ENCODE measurements at places on chromosomes 1 and 21.
A peak's percentile ranks its signal among the peaks of the same experiment; 100 is the strongest.

GRCh38 chr21:39097335-39097861, 85.9 kb downstream of the PSMG1 start:
- DNase-seq = no peak

DNA sequence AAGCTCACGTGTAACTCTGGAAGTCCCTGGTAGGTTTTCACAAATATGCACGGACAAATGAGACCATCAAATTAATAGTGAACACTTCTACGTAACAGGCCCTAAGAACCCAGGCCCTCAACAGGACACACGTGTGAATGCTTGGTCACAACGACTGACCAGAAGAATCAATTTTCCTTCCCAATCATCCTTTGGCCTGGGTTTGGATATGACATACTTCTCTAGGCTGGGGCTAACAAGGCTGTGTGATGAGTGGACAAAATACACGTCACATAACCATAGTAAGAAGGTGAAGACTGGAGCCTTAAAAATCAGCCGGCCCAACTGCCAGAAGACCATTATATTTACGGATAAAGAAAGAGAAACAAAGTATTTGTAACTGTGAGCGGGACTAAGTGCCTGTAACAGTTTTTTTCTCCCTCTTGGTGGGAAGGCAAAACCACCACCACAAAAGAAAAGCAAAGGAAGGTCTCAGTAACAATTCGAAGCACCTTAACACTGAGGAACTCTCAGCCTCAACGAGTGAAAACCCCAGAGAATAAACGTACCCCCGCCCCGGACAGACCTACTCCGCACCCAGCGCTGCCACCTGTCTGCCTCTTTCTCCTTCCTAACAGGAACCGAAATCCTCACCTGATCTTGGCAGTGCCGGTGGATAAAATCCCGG, 450 bp downstream of the SDE2 start:
- DNase-seq = no peak

DNA sequence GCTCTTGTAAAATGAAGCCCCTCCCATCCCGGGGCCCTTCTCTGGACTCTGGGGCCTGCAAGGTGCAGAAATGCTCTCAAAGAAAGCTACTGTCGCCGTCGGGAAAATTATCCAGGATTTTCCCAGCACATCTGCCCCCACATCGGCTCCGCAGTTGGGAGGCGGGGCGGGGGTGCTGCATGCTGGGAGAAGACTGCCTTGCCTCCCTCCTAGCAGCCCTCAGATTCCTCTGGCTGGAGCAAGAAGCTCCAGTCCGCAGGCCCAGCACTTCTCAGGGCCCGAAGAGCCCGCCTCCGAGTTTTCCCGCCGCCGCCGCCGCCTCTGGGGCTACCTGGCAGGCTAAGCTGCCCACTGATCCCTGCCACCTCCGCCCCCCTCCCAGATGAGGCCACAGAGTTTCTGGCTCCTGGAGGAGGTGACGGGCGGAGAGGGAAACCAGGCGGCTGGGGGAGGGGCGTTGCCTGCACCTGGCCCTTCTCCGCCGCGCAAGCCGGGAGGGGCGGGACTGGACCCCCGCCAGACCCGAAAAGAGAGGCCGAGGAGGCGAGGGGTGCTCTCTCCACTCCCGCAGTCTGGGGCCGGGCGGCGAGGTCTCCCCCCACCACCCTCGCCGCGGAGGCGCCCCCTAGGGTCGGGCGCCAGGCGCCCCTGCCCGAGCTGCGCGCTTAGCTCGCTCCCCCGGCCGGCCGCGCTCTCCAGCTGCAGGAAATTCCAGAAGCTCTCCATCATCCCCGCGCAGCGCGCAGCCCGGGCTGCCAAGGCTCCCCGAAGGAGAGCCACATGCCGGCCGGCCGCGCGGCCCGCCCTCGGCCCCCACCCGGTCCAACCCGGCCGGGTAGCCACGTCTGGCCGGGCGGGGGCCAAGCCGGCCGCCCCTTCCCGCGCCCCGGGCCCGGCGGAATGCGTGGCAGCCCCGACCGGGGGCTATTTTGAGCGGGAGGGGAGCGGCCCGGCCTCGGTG, 28.8 kb downstream of the AHDC1 start:
- DNase-seq = no peak

DNA sequence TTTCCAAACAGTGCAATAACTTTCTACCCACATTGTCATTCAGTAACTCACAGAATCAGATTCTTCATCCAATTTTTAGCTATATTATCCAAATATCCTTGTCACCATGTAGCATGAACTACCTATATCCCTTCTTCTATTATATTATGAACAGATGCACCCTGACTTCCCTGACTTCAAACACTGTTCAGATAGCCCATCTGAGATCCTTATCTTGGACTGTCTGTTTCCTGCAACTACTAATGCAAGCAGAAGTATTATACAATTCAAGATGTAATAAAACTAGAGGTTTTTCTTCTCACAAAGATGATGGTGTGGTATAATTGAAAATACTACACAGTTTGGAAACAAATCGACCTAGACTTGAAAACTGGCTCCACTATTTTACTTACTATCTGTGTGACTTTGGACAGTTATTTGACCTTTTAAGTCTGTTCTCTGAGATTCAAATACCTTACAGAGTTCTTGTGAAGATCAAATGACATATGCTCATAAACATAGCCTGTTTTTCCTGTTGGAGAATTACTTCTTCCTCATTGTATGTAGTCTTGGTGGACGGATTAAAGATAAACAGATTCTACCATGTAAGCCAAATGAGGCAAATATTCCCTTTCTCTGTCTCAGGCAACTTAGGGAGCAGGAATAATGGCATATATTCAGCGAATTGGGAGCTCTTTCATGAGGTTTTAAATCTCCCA, 407.9 kb upstream of the ZRANB2 start:
- no peak for DNase-seq

DNA sequence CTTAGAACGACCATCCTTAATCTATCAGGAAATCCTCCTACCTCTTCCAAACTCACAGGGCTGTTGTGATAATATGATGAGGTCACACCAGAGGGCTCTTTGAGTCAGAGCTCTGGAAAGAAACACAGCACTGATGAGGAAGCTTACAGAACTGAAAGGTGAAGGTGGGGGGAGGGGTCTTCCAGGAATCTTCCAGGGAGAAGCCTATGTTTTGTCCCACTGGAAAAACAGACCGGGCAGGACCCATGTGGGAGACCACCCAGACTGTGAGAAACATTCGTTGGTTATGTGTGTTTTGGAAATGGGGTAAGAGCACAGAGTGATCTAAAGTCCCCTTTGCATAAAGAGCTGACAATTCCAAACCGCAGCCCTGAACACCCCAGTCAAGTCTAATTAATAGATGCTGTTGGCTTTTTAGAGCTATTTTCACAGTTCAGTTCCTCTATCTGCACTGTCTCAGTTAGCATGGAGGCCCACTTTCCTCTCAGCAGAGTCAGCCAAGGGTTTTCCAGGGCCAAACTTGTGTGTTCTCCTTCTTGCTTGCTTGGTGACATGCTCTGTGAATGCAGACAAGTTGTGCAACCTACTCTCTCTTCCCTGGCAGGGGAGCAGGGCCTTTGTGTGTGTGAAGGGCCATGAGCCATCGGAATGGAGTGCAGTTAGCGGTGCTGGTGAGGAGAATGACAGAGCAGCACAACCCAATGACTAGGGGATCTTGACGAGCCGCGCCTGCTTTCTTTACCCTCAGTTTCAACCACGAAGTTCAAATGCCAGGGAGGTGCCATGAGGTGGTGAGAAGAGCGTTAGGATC, 12.3 kb downstream of the PHLDA3 start:
- no peak for DNase-seq

- no peak for DNase-seq
Observed at GRCh38 chr1:118786454-118787155, 201.5 kb downstream of the TBX15 start.

DNA sequence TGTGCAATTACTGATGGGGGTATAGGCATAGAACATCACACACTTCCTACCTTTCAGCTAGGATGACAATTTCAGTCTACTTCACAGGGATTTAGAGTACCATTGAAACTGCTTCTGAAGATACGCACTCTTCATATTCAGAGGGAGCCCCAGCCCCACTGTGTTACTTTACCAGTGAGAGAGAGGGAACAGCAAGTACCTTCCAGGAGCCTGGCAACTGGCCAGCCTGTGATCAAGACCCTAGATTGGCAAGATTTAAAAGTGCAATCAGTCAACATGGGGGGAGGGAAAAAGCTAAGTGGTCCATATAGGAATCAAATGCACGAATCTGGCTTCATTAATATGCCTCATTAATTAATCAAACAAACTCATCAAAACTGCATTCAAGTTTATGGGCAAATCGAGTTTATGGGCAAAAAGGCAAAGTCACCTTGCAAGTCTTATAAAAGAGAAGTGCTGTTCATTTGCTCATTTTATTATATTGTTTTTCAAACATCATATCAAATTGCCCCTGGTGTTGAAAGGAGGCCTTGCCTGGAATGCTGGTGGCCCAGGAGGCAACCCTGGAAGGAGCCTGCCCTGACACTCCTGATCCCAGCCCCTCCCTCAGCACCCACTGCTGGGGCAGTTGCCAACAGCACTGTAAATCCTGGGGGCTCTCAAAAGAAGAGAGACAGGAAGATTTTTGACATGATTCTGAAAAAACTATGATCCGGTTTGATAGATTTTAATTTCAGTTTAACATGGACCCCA, 184.9 kb upstream of the DPT start:
- no peak for DNase-seq

DNA sequence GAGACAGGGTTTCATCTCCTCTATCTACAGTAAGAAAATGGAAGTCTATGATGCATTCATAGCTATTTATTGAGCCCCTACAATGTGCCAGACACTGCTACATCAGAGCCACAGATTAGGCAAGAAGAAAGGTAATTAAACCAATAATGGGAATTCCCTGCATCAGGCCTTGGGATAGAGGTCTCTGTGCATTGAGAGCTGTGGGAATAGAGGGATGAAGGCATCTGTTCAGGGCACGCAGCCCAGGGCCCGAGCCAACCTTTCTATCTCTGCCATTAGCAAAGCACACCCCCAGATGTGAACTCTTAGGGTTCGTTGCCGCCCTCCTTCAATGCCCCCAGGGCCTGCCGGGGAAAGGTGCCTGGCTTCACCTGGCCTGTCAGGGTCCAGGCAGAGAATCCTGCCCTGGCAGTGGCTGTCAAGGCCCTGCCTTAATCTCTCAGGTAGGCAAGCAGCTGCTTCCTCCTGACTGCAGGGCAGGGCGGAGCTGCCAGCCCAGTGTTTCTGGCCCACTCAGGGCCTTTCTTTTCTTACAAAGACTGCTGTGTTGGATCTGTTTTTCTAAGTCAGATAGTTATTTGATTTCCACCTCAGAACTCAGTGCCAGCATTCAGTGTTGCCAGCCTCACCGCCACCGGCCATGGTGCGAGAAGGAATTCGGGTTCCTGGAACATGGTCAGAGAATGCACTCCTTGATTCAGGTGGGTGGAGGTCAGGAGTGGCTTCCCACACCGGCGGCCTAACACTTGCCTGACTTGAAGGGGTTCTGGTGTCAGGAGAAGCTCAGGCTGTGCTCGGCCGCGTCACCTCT, 76.1 kb downstream of the PGM1 start:
- no peak for DNase-seq

- DNase-seq = no peak
Observed at GRCh38 chr1:240714568-240715292, 102.8 kb upstream of the GREM2 start.

GRCh38 chr1:177914603-177915002, 55.3 kb downstream of the SEC16B start:
- no peak for DNase-seq

DNA sequence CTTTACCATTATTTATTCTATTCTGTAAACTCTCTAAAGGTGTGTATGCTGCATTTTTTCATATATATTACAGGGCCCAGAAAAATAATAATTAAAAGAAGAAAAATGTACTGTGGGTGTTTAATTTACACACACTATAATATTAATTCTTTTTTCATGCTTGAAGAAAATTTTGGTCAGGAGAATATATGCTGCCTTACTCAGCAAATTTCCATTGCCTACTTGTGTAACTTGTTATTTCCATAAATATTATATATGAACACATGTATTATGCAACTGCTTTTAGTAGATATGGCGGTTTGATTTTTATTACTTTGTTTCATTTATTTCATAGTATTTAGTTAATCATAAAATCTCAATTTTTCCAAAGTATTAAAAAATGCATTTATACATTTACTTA, 46.4 kb upstream of the SERPINC1 start:
- DNase-seq = no peak

- no peak for DNase-seq
Observed at GRCh38 chr1:231074046-231074445, 34.0 kb upstream of the FAM89A start.

GRCh38 chr21:33197496-33197895, 32.2 kb upstream of the IFNAR2 start:
- no peak for DNase-seq

DNA sequence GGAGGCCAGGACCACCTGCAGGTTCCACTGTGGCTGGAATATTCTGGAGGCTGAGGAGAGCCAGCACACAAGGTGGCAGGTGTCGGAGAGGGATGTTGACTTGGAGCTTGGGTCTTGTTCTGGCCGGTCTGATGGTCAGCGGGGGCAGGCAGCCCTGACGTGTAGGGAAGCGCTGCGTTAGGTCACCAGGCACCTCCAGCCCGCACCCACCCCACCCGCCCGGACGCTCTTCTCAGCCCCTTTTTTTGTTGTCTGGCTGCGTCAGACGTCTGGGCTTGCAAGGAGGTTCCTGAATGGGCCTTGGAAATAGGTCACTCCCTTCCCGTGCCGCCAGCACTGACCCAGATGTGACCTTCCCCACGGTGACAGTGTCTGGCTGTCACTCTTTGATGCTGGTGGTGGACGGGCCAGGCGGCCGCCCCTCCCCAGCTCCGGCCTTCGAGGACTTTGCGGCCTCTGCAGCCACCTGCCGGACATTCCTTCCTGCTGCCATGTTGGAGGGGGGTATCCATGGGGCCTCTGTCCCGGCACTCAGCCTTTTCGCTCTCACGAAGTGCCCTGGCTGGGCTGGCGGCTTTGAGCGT, 30.1 kb downstream of the SPSB1 start:
- DNase-seq = no peak

- no peak for DNase-seq
Observed at GRCh38 chr21:16195538-16195910, 465.7 kb downstream of the USP25 start.

- DNase-seq = no peak
Observed at GRCh38 chr1:174988986-174989385, 10.8 kb upstream of the CACYBP start.

DNA sequence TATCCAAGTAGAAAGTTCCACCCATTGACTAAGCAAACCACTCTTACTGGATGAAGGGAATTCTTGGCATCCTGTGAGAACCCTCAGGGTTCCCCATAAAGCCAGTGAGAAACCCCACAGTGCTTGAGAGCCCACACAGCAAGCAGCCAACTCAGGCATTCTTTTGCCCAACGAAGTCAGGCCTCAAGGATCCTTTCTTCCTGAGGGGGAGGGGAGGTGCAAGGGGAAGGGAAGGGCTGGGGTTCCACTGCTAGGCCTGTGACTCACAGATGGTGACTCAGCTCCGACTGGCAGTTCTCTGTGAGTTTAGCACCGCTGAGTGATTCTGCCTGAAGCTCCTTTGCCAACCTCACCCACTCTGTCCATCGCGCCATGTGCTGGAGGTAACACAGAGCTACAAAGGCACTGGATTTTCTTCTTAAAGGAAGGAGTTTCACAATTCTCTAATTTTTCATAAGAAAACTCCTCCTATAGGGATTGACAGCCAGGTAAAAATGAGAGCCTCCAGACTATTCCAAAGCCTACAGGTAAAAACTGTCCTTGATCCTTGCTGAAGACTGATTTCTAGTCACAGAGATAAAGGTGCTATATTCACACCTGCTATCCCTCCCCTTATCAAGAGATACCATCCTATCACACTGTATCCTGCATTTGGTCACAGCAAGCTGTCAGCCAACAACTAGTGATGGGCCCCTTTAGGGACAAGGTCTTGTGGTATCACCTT, 4.8 kb downstream of the ENO1 start:
- DNase-seq = peak; percentile 70
